ENCODE measurements at places on chromosomes 4 and X. TPM values are rescaled to one million over a fixed set of nuclear protein-coding genes. Genes with fewer than 3 reads are reported as not detected.

The HSD17B13 gene
- total RNA-seq: under 0.01 TPM

The GAGE12F gene
- not detected for total RNA-seq

The MND1 gene
- total RNA-seq: 5.8 TPM

The CSAG3 gene
- not detected for total RNA-seq

The MMRN1 gene
- under 0.01 TPM for total RNA-seq

The NXT2 gene
- total RNA-seq: 14.6 TPM

The MAGEA10 gene
- total RNA-seq: not detected

The PRSS12 gene
- total RNA-seq: 59.9 TPM

The GIMD1 gene
- not detected for total RNA-seq

The DCLK2 gene
- 14.0 TPM for total RNA-seq

The DGKK gene
- total RNA-seq: not detected

The KLHL4 gene
- total RNA-seq: 3.5 TPM

The TEC gene
- total RNA-seq: 1.5 TPM

The GALNTL6 gene
- total RNA-seq: under 0.01 TPM

The TMPRSS11D gene
- total RNA-seq: not detected

The FMR1NB gene
- not detected for total RNA-seq

The SPARCL1 gene
- 2.3 TPM for total RNA-seq

The PLP1 gene
- total RNA-seq: not detected
